ENCODE measurements at places on chromosomes 2 and 18.

DNA sequence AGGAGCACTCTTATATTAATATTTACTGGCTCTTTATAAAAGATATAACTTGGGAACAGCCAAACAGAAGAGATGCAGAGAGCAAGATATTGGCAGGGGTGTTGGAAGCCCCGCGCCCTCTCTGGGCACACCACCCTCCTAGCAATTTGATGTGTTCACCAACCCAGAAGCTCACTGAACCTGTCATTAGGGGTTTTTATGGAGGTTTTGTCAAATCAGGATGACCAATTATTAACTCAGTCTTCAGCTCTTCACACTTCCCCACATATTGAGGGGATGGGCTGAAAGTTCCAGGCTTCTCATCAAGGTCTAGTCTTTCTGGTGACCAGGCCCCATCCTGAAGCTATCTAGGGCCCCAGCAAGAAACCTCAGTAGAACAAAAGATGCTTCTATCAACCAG, 10.9 kb upstream of the INO80D start:
- DNase-seq, result no peak

- no peak for DNase-seq
These were observed at the start of gene PHLPP1 for GRCh38 chr18:62715436-62715758. Gene PHLPP1 (plus strand): TSS chr18:62715541. CDS start chr18:62715684, 143 bp downstream.

DNA sequence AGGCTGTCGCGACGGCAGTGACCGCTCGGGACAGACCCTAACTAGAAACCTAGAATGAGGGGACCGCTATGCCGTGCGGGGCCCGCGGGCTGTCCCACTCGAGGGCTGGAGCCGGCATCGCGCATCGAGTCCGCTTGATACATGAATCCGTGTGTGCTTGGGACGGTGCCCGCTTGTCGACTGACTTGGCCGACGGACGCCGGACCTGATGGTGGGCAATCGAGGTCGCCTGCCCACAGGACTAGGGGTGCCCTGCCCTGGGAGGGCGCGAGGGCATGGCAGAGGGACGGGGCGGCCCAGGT, 749 bp upstream of the PTMA start:
- no peak for DNase-seq

GRCh38 chr18:48136827-48137373, 206.4 kb upstream of the SMAD2 start:
- DNase-seq, result no peak

- no peak for DNase-seq
These were observed 1.0 kb upstream of the ANKRD62 start for GRCh38 chr18:12092398-12093229.

GRCh38 chr2:8529706-8530277, 152.1 kb upstream of the ID2 start:
- no peak for DNase-seq

DNA sequence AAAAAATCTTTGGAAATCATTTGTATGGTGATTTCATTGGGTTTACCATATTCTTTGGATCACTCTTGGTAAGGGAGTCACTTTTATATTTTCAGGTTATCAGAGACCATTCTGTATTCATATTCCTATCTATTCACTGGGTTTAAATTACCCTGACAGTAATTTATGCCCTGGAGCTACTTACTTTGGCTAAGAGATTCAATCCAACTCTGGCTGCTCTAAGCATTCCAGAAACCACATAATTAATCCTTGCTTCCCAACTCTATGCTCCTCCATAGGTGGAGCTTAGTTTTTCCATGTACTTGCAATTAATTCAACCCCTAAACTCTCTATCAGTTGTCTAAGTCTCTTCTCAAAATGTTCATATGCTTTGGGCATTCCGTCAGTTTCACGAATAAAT, 336.3 kb downstream of the AGPS start:
- DNase-seq, result no peak

GRCh38 chr2:126676221-126677175, 20.5 kb downstream of the GYPC start:
- DNase-seq, result no peak

- DNase-seq, result no peak
These were observed 48.3 kb upstream of the SLC38A11 start for GRCh38 chr2:165003443-165004130.

DNA sequence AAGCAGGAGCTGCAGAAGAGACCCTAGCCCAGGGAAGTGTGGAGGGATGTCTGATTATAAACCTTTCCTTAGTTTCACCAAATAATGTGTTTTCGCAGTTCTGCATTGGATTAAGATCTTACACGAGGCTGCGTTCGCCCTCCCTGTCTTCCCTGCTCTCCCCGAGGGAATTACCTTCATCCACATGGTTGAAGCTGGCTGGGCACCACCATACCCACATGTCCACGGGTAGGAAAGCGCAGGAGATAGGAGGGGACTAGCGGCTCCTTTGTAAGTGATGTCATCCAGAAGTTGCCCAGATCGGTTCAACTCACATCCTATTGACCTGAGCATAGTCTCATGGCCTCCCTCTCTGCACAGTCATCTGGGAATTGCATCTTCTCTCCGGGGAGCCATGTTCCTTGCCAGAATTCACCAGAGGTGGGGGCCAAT, 1.1 kb downstream of the TTL start:
- no peak for DNase-seq

DNA sequence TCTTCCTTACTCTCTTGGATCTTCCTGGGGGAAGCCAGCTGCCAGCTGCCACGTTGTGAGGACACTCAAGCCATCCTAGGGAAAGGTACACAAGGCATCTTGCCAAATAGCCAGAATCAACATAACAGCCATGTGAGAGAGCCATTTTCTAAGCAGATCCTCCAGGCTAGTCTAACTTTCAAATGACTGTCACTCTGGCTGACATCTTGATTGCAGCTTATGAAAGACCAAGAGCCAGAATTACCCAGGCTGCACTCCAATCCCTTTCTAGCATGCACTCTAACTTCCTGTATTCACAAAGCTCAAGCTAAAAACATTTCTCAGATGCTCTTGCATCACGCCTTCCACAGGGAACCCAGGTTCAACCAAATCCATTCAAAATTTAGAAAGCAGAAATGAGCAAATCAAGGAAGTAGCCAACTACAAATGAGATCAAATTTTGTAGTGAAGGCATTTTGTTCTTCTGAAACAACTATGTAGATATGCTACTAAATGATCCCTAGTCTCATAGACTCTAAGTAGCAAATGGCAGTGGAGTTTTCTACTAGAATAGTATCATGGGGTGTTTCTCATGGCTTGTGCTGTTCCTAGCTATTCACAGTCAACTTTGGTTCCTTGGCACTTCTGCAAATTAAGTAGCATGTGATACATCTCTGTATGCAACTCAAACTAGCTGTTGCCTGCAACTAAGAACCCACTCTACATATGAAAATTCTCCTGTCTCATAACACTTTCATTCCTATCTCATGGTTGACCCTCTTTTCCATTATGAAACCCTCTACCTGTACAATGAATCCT, 281.9 kb downstream of the ZEB2 start:
- no peak for DNase-seq

DNA sequence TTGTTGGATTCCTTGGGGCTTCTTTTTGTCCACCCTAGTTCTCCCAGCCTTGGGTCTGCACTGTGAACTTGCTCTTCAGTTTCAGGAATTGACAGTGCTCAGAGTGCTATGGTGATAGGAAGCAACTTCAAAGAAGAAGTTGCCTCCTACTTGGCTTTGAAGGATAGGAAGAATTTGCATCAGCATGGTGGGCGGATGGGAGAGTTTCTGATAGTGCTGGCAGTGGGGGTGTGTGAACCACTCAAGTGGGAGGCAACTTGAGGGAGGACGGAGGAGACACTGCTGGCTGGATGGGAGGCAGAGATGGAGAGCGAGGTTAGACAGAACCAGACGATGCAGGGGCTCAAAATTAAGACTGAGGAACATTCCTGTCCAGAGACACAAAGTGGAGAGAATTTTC, 164.4 kb upstream of the SKOR2 start:
- DNase-seq, result no peak

DNA sequence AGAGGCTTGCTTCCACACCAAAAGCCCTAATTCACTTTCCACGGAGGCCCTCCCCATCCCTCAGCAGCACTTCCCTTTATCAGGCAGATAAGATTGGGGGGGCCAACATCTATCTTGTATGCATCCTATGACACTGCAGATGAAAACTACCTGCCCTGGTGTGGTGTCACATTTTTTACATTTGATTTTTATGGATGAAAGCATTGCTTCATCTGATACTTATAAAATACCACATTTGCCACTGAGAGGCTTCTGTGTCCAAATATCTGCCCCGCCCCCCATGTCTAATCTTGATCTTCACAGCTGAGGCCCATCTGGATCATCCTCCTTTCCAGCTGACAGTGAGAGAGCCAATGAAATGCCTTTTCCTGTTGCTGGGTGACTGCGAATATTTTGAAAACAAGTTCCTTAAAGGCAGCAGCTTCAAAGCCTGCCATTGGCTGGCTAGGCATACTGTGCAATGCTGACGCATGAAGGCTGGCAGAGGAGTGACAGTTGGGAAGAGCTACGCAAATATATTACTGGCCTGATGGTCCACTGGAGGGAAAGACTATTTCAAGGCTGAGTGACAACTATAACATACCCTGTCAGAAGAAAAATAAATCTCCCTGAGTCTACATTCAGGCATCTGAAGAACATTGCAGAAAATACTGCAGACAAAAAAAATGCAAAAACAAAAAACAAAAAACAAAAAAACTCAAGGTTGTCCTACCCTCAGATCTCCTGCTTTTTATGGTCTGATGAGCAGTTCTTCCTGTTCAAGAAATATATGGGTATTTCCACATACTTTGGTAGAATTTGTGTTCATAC, 318.7 kb downstream of the PDE11A start:
- DNase-seq, result peak; percentile 54

DNA sequence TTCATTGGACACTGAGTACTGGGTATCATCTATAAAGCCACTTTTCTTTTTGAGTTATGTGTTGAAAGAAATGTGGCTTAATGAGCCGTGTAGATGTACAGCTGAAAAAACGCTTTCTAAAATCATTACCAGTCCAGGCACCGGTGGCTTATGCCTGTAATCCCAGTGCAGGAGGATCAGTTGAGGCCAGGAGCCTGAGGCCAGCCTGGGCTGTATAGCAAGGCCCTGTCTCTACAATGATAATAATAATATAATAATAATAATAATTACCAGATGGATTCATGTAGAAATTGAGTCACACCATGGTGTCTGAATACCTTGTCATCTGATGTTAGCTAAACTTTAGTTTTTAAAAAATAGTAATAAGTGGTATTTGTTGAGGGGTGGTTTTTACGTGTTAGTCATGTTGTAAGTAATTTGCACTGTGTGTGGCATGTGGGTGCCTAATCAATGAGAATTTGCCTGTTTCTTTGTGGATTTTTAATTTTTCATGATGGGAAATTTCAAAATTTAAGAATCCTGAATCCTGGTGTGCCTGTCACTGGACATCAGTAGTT, 30.1 kb downstream of the NCK2 start:
- DNase-seq, result no peak

- DNase-seq, result no peak
These were observed 116.6 kb upstream of the RBBP8 start for GRCh38 chr18:22816266-22817176.

DNA sequence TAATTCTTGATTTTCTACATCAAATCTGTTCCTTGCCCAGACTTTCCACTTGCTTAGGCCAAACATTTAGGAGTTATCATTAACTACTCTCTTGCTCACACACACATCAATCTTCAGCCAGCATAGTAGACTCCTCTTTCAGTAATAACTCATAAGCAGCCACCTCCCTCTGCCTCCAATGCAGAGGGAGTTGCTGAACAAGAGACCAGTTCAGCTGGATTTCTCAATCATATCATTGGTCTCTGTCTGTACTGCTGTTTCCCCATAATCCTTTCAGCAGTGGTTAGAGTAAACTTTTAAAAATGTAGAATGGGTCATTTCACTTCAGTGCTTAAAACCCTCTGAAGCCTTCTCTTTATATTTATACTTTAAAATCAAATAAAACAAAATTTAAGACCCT, 112.9 kb downstream of the SLC39A10 start:
- DNase-seq, result no peak

- DNase-seq, result no peak
These were observed 251.4 kb upstream of the TCF4 start for GRCh38 chr18:55839343-55839742.

DNA sequence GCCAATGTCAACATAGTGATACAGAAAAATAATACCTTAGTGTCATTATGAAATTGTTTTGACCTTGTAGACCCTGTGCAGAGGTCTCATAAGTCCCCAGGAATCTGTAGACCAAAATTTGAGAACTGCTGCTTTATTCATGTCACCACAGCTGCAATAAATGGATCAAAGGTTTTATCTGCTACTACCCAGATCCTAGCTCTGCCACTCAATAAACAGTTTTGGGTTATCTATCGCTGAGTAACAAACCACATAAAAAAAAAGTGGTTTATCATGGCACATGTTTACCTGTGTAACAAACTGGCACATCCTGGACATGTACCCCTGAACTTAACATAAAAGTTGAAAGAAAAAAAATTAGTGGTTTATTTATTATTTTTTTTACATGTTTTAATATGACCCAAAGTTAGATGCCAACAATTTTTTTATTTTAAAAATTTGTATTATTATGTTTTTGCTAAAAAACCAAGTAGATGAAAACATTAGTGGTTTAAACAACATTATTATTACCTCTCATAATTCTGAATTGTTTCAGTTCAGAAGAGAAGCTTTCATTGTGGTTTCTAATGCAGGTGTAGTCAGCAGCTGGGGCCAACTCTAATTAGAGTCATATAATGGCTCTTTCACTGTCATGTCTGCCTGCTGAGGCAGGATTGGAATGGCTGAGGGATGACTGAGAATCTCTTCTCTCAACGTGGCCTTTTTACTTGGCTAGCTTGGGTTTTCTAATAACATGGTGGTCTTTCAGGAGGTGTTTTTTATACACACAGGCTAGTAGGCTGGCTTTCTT, 103.3 kb upstream of the SLC38A11 start:
- no peak for DNase-seq

GRCh38 chr18:6521803-6522418, 107.2 kb upstream of the L3MBTL4 start:
- no peak for DNase-seq

- no peak for DNase-seq
These were observed 317.6 kb downstream of the TNS1 start for GRCh38 chr2:217685255-217685605.

DNA sequence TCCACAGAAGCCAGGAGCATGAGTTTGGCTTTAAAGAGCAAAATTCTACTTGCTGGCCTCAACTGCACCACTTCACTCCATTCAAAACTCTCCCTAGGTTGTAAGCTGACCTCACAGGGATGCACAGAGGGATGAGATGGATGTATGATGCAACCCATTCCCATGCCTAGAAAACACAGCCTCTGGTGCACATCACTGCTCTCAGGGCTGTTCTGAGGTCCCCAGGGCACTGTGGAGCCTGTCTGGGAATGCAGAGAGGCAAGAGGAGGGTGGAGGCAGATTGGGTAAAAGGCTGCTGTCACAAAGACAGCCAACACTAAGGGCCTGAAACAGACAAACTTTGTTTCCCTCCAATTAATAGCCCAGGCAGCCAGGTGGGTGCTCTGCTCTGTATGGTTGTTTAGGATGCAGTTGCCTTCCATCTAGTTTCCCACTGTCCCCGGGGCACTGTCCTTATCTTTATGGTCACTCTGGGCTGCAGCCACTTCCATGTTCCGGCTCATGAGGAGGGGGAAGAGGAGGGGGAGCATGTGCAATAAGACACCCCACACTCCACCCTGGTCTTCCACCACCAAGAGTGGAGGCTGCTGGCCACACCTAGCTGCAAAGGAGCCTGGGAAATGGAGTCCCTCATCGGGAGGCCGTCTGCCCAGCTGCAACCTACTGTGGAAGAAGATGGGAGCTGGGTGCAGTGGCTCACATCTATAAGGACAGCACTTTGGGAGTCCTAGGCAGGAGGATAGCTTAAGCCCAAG, 7.0 kb downstream of the GPR45 start:
- DNase-seq, result no peak
